Neural crest cell (in vitro differentiated cells): ENCODE measurements at places on chromosomes 11 and 22. TPM values are rescaled to one million over a fixed set of nuclear protein-coding genes. Genes with fewer than 3 reads are reported as not detected.
A peak's percentile ranks its signal among the peaks of the same experiment; 100 is the strongest.

DNA sequence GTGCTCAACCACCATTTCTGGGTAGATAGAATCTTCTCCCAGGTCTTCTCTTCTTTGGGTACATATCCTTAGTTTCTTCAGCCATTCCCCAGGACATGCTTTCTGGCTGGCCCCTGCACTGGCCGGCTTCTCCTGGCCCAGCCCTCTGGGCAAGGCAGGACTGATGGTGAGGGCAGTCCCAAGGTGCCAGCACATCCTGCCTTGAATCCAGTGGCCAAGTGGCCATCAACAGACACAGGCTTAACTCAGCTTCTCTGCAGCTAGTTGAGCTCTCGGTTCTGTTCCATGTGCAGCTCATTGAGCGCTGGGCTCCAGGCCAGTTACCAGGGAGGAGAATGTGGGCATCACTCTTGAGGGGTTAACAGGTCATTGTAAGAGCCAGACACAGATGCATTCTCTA, 17.6 kb downstream of the SMIM38 start:
- no peak for DNase-seq

DNA sequence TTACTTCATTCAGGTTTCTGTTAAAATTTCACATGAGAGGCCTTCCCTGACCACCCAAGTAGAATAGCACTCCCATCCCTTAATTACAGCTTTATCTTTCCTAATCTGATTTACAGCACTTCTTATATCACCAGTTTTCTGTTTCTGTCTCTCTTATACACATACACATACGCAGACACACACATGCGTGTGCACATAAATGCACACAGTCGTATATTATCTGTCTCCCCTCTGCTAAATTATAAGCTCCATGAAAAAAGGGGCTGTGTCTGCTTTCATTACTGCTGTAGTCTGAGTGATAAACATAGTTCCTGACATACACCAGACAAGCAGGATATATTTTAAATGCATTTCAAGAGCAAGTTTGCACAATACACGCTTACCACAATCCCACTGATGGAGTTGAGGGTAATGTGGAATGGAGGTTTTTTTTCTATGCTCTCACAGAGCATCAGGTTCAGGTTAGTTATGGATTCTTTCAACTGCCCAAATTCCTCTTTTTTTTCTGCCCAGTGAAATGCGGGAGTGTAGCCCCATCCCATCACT, 13.7 kb upstream of the TOP3B start:
- no peak for DNase-seq

DNA sequence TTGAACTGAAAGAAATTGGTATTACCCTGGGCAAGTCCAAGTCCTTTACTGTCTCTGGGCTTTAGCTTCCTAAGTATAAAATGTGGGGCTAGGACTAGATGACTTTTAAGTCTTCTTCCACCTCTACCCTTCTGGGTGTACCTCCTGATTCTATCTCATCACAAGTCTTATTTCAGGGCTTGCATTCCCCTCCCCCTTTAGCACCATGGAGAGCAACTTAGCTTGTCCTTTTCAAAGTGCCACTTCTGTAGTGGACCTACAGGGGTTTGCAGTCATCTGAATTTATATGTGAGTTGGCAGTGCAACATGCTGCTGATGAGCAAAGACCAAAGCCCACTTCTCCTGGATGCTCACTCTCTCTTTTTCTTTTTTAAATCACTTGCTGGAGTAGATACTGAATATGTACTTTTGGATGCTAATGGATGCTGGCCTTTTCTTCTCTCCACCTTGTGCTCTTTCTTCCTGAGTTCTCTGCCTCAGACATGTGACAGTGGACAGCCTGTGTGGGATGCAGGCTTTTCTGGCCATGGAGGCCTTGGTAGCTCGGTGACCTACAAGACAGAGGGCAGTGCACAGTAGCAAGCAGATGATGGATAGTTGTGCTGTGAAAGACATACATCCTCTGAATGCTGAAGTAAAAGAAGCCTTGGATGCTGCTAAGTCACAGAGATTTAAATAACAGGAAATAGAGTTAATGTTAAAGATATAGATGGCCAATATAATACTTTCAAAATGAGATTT, 185.0 kb downstream of the NELL1 start:
- DNase-seq, result no peak

Gene TH
- 0.61 and 0.68 TPM in 2 replicates for total RNA-seq

DNA sequence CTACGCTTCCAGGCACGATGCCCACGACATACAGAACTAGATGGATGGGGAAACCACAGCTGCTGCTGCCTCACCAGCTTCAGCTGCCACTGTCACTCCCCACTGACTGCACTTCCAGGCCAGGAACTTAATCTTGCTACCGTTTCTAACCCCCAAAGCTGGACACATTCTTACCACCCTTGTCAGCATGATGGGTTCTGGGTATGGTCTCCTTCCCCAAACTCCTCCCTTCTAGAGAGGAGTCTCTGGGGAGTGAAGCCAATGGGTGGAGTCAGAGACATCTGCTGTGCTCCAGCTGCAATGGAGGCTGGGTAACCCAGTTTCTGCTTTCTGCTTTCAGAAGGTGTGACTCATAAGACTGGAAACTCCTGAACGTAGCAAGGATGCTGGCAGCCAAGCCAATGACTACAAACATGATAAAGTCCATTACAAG, 87.0 kb upstream of the THY1 start:
- no peak for DNase-seq

DNA sequence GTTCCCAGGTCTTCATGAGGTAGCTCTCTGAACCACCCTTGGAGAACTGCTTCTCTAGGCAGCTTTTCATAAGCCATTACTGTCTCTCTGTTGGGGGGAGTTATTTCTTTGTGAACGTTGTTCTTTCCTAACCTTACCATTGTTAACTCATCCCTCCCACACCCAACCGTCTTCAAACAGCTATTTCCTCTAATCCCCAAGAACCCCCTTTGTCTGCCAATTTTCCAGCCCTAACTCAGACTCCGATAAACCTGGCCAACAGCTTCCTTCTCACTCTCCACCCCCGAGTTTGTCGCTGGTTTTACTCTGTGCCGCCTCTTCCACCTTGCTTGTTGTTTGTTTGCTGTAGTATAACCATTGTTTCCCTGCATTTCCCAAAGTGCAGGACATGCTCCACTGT, 131.5 kb downstream of the CCDC34 start:
- DNase-seq, result no peak

- DNase-seq, result peak; percentile 19
Observed at GRCh38 chr22:32531931-32532819, 57.6 kb downstream of the FBXO7 start.

DNA sequence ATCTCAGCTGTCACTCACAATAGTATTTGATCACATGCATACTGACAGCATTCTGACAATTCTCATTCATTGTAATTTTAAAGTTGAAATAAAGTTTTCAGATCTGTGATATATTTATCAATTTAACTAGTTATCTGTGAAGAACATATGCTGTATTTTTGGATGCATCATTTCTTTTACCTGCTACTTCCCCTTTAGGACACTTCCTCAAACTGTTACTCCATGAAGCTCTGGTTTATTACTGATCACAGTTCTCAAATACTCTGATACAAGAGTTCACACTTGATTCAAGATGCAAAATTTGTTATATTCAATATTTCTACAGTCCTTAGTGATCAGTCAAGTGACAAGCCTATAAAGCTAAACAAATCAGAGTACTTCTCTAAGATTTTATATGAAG, 1655.2 kb downstream of the LRRC4C start:
- no peak for DNase-seq
